Forelimb muscle (tissue), 1 donor: ENCODE measurements at places on chromosomes 2 and 18.

DNA sequence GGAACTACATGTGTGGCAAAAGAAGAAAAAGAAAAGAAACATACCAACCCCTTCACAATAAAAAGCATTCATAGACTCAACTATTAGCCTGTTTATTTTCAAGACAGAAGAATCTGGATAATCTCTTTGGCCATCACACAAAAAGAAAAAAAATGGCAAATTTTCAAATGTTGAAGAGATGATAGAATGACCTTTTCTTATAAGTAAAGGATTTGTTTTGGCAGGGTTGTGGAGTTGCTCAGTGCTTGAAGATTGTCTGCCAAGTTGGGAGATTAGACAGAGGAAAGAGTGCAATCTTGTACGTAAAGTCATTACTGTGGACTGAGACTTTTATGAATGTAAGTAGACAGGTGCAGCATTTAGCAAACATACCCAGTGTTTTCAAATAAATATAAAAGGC lies 18.5 kb upstream of the FAM171B start:
- no peak for DNase-seq

- no peak for DNase-seq
Measured at GRCh38 chr2:134008837-134009236, 245.0 kb upstream of the MGAT5 start.

DNA sequence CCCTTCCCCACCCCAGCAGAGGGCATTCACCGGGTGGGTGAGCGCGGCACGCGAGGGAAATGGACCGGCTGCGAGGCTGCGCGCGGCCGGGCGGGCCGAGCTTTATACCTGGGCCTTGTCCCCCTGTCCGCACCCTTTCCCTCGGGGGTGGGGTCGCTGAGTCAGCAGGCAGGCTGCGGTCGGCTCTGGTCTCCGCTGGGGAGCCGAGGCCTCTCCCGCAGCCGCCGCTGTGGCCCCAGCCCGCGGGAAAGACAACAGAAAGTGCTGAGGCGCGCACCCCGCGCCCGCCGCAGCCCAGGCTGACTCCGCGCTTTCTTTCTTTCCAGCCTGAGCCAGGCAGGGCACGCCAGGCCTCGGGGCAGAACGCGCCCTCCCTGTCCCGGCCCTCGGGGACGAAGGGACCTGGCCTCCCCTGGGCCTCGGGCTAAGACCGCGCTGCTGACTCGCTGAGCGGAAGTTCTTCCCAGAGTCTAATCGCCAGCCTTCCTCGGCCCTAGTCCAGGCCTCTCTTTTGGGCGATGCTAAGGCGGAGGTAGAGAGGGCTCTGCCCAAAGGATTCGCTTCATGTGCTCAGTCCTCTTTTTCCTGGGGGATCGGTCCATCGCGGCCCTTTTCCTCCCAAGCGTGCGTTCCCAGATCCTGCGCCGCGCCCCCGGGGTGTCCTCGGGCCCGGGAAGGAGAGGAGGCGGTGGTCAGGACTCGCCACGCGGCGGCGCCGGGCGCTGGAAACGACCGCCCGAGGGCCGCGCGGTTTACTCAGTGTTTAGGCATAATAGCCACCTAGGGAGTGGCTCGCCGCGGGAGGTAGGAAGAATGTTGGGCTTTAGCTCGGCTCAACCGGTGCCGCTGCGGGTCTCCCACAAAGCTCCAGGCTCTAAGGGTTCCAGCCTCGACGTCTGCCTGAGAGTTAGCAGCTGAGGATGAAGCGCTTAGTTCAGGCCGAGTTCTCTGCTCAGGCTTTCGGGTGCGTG lies at the start of gene CRYBA2:
Gene CRYBA2, minus strand, starts transcription at position 78 of the 971 bp plus-strand sequence. CDS start 246 bp downstream, outside the sequence.
- DNase-seq = no peak

- no peak for DNase-seq
Measured at GRCh38 chr2:68743531-68743930, 8.9 kb downstream of the ARHGAP25 start.

GRCh38 chr2:24477229-24477628 lies 13.8 kb upstream of the NCOA1 start:
- DNase-seq = no peak

GRCh38 chr2:241289053-241289452 lies 26.4 kb downstream of the HDLBP start:
- DNase-seq = no peak

- no peak for DNase-seq
Measured at GRCh38 chr2:159175182-159175581, 111.3 kb downstream of the WDSUB1 start.
